ENCODE measurements at places on chromosomes 6 and 20. TPM values are rescaled to one million over a fixed set of nuclear protein-coding genes. Genes with fewer than 3 reads are reported as not detected.

Gene RIN2
- 21.0 TPM for polyA plus RNA-seq

Gene OPRL1
- 1.1 TPM for polyA plus RNA-seq

Gene BNIP5
- 0.12 TPM for polyA plus RNA-seq

Gene PLAGL2
- polyA plus RNA-seq = 12.3 TPM

Gene NKX2-2
- 0.23 TPM for polyA plus RNA-seq

Gene KIF25
- polyA plus RNA-seq = 0.79 TPM

Gene TRIM15
- not detected for polyA plus RNA-seq

Gene ZGPAT
- polyA plus RNA-seq = 16.6 TPM

Gene FAM83C
- polyA plus RNA-seq = not detected

Gene C6orf163
- polyA plus RNA-seq = 5.8 TPM

Gene ZNF391
- polyA plus RNA-seq = 5.8 TPM

Gene DEFB132
- polyA plus RNA-seq = not detected

Gene FAM162B
- 6.8 TPM for polyA plus RNA-seq

Gene MAD2L1BP
- not detected for polyA plus RNA-seq

Gene C20orf204
- polyA plus RNA-seq = 0.69 TPM

Gene SOBP
- 14.5 TPM for polyA plus RNA-seq
